ENCODE measurements at places on chromosomes 7 and 10.

DNA sequence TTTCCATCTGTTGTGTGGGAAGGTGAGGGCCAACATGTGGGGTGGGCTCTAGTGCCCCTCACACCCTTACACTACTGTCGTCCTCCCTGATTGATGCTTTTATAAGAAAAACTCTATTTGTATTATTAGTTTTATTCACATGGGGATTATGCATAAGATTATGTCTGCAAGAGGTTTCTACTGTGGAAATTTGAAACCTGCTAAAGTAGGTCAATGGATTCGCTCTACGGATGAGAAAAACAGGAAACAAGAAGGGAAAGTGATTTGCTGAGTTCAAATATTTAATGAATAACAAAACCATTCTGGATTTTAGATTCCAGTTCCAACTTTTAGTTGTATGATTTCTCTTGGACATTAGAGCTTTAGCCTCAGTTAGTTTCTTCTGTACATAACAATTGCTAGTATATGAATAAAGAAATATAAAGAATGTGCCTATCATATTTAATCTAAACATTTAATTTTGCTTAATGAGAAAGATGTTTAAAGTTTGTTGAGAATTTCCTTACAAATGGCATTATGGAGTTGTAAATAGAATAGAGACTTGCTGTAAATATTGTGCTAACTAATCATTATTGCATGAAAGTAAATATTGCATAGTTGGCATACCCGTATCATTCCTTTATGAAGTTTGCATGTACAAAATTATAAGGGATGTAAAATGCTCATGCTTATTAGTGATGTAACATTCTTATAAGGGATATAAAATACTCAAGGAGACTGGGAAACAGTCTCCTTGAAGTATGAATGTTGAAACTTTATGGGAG, 193.8 kb downstream of the THSD7A start:
- no peak for DNase-seq

DNA sequence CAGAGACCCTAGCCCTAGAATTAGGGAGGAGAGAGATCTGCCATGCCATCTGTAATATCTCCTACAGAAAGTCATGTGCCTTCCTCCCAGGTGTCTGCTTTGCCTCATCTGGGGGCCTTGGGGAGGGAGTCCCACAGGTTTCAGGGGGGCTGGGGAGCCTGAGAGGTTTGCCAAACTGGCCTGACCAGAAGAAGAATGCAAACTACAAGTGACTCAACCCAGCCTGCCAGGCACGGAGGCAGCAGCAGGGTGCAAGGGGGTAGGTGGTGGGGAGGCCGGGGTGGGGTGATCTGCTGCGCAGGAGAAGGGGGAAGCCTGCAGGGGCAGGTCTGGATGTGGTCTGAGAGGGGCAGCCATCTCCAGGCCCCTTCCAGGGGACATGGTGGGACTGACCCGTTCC, 9.6 kb upstream of the TRIM8 start:
- no peak for DNase-seq

DNA sequence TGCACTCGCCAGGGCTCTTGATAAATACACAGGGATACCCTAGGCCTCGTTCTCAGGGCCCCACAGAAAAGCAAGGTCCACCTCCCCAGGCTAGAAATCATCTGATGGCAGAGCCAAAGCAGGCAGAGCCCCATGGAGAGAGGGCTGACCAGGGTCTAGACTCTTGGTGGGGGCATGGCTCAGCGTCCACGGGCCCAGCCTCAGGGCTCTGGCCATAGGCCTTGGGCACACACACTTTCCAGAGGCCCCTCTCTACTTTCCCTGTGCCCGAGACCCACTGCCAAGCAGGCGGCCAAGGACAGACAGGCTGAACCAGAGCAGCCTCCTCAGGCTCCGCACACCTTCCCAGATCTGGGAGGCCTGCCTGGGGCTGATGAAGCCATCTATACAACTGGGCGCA, 64.8 kb downstream of the FAM53B start:
- no peak for DNase-seq

DNA sequence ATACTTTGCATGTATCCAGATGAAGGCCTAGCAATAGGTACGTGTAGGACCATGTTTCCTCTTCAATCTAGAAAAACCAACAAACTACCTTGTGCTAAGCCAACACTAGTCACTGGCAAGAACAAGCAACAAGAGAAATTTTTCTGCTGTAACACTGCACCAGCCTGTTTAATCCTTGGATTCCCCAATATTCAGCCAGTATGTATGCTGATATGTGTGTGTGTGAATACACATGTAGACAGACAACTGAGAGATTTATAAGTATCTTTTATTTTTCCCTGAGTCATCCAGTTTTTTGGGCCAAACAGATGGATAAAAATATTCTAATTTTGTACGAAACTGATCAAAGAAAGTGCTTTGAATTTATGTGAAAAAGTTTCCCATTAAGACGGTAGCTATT, 26.2 kb downstream of the GLI3 start:
- DNase-seq = no peak

DNA sequence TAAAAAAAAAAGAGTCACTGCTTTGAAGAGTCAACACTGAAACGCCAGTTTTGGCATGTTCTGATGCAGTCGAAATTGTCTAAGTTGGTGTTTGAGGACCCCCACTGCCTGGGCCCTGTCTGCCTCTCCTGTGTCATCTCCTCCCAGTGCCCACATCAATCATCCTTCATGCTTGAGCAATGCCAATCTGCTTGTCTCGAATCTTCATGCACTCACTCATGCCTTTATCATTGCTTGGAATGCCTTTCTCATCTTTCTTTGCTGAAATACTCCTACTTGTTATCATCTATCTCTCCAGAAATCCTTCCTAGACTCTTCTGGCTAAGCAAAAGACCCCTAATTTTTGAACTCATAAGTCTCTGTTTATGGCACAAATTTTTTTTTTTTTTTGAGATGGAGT, 42.1 kb upstream of the PLPP4 start:
- no peak for DNase-seq

DNA sequence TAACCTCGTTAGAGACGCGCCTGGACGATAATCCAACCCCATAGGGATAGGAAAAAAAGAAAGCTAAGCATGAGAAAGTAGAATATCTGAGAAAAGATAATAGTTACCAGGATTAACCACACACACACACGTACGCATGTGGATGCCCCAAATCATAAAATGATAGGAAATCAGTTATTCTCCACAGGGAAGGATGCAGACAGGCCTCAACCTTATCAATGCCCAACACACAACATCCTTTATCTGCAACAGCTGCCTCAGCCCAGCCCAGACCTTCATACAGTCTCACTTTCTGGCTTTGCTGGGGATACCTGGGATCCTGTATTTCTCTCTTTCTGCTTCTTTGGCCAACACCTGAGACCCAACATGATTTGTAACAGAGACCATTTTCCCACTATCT, 123.0 kb downstream of the NOC3L start:
- no peak for DNase-seq

- DNase-seq = no peak
Measured at GRCh38 chr7:18499407-18500177, 4.0 kb downstream of the HDAC9 start.

GRCh38 chr7:36880108-36880507, 155.8 kb upstream of the AOAH start:
- DNase-seq = no peak

GRCh38 chr7:102895602-102896001, 17.2 kb upstream of the LRRC17 start:
- no peak for DNase-seq

GRCh38 chr10:68665841-68666240, 55.2 kb upstream of the CCAR1 start:
- DNase-seq = no peak

DNA sequence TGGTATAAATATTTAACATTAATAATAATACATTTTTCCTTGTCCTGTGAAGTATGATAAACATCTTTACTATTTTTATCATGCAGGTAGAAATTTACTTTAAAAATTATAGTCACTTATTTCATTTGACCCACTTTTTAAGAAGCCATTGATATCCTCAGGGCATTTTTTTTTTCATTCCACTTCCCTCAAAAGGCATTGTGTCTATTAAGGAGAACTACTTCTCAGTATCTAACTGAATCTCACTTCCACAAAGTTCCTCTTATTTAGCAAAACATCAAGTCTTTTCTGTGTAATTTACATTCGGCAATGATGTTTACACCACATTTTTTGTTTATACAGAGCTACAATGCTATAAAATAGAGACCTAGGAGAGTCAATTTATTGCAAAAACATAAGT, 388.2 kb upstream of the AKR1E2 start:
- no peak for DNase-seq

DNA sequence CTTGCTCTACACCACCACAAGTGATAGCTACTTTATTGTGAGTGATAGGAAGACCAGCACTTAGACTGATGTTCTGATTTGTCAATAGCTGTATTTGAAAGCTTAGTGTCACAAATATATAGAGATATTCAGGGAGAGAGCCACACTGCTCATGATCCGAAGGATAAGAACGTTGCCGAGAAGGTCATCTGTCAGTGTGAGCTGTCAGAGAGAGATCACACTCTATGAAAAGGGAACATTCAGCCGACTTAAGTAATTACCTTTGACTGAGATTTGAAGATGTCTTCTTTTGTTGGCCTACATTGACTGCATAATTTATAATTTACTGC, 322.6 kb downstream of the TFEC start:
- no peak for DNase-seq

GRCh38 chr7:20574784-20575720, 40.4 kb upstream of the ABCB5 start:
- no peak for DNase-seq

GRCh38 chr7:15554081-15554480, 7.7 kb downstream of the AGMO start:
- DNase-seq = no peak

GRCh38 chr7:96982586-96982985, 22.8 kb upstream of the DLX6 start:
- no peak for DNase-seq

DNA sequence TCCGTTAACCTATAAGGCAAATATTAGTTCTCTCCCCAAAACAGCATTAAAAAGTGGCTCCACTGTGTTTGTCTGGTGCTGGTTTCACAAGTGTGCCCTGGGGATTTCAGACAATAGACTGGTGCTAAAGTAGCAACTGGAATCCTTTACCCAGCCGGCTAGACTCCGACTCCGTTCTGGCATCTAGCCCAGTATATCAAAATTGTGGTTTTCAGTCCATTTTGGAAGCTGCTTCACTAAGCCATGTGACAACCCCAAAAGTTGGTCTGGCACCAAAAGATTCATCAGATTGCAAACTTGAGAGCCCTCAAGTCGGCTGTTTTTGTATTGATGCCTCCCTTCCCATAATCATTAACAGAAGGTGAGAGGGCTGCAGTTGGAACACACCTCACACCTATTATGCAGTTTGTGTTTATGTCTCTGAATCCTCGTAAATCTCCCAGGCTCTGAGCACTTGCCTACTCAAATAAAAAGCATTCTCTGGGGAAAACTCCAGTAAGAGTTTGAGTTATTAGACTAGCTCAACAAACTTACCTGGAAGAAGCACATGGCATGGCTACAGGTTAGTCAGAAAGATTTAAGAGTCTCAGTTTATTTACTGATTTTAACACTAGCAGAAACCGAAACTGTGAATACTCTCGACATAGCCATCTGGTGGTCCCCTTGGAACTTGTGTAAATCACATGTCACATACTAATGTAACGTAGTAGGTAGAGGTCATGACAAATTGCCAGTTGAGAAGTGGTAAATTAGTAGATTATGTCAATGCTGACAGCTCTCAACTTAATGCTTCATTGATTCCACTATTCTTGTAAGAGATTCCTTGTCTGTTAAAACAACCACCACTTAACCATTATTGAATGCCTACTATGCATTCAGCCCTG, 14.8 kb upstream of the WNT16 start:
- DNase-seq = no peak

GRCh38 chr10:131567279-131568162, 256.0 kb upstream of the TCERG1L start:
- no peak for DNase-seq

DNA sequence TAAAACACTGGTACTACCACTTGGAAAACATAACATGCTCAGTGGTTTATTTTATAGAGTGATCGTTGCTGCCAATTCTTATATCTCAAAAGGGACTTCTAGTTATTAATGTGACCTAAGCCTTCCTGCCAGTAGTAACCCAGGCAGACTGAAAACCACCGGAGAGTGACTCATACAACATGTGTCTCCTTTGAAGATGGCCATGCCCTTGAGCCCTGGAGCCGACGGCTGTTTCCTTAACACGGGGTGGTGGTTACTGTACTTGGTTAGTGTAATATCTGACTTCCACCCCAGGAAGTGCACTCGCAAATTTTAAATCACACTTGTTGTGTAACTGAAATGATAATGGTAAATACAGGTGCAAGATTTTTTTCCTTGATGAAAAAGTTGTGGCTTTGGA, 30.5 kb downstream of the JAKMIP3 start:
- no peak for DNase-seq

DNA sequence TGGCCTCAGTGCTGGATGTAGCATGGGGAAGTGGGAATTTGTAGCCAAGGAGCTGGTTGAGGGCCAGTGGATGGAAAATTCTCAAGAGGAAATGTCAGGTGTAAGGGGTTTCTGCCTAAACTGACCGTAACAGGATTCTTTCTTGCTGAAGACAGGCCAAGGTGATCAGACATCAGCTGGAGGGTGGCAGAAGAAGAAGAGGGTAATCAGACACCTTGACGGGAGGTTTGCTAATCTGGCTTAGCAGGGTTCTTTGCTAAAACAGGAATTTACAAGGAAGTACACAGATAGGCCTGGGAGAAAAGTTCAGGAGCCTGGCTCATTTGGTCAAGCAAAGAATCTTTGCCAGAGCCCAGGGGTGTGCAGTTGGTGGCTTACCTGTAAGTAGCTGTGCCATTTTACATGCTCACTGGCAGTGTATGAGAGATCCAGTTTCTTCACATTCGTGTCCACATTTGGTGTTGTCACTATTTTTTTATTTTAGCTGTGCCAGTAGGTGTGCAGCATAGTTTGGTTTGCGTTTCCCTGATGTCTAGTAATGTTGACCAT, 73.7 kb downstream of the BMPR1A start:
- DNase-seq = no peak

DNA sequence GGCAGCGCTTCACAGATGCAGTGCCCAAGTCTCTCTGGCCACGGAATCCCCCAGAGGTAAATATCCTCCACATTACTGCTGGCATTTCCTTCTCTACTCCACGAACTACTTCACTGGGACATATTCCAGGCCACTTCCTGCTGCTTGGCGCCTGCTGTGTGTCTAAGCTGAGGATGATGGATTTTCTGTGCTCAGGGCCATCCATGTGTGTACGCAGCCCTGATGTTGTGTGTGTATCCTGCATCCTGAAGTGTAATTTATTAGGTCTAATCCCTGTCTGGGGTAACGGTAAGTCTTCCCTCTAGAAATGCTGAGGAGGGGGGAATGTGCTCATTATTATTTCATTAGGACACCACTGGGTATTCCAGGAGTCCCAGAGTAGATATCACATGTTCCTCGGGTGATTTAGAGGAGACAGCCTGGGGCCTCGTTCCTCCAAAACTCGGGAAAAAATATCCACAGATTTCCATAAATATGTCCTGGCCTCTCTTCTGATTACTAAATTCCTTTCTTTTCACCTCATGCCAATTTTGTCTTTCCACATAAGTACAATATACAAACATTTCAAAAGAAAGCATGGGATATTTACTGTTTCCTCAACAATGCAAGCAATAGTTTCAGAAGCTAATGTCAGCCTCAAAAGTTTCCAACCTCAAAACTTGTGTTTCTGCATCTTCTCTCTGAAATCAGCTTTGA, 25.5 kb upstream of the HABP2 start:
- no peak for DNase-seq
